Astrocyte (in vitro differentiated cells and primary cell): ENCODE measurements at places on chromosomes 7 and 10. TPM values are rescaled to one million over a fixed set of nuclear protein-coding genes. Genes with fewer than 3 reads are reported as not detected.

The CABCOCO1 gene
- 0.23 TPM in 1 of 2 replicates, not detected in the other for total RNA-seq

The OR2A5 gene
- not detected in 2 replicates for total RNA-seq

The NEBL gene
- 3.7 and 6.0 TPM in 2 replicates for total RNA-seq

The SLC29A3 gene
- 3.2 and 3.4 TPM in 2 replicates for total RNA-seq

The MYH16 gene
- 0.11 and 0.24 TPM in 2 replicates for total RNA-seq
